ENCODE measurements at places on chromosomes 6 and 20. TPM values are rescaled to one million over a fixed set of nuclear protein-coding genes. Genes with fewer than 3 reads are reported as not detected.

HFE gene
- total RNA-seq = 8.1 TPM

SOBP gene
- 6.8 TPM for total RNA-seq

ANGPT4 gene
- 10.2 TPM for total RNA-seq

GNAS gene
- 1,187 TPM for total RNA-seq

OOEP gene
- total RNA-seq = not detected

WFDC5 gene
- not detected for total RNA-seq

Measured in subcutaneous adipose tissue (tissue), 4 donors.